ENCODE measurements at places on chromosomes 4 and X. TPM values are rescaled to one million over a fixed set of nuclear protein-coding genes. Genes with fewer than 3 reads are reported as not detected.

The GSX2 gene
- not detected for polyA plus RNA-seq

The VSIG4 gene
- polyA plus RNA-seq: 3.2 TPM

The ATP6AP2 gene
- 154 TPM for polyA plus RNA-seq

The CT55 gene
- not detected for polyA plus RNA-seq

The IL15 gene
- 3.2 TPM for polyA plus RNA-seq

The SYN1 gene
- 3.7 TPM for polyA plus RNA-seq

The SAGE1 gene
- polyA plus RNA-seq: not detected

The PUDP gene
- 32.8 TPM for polyA plus RNA-seq

The GAGE10 gene
- polyA plus RNA-seq: not detected

The CFAP47 gene
- not detected for polyA plus RNA-seq

The CXCL11 gene
- not detected for polyA plus RNA-seq

The CYTL1 gene
- polyA plus RNA-seq: 55.4 TPM

The TRIM75 gene
- polyA plus RNA-seq: not detected

The MAGEA2 gene
- polyA plus RNA-seq: 0.39 TPM

The SSX2B gene
- not detected for polyA plus RNA-seq

The XAGE1A gene
- not detected for polyA plus RNA-seq

The SMAD1 gene
- polyA plus RNA-seq: 10.5 TPM

The PRR32 gene
- not detected for polyA plus RNA-seq
